ENCODE measurements at places on chromosomes 16 and 17.
A peak's percentile ranks its signal among the peaks of the same experiment; 100 is the strongest.

GRCh38 chr16:74650966-74651567 lies 15.6 kb downstream of the RFWD3 start:
- DNase-seq, result no peak

DNA sequence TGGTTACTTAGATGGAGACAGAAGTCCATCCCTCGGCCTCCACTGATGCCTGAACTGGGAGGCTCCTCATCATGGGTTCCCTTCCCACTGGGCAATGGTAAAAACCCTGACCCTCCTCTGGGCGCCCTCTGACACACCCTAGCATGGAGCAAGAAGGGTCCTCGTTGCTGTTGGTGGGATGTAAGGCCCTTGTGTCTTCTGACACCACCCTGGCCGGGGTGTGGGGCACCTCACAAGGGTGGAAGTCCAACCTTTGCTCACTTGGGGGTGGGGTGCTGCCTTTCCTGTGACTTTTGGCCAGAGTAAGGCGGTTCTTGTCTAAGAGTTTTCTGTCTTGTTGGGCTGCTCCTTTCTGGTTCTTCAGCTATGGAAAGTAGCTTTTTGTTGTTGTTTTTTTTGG lies 28.7 kb downstream of the MPRIP start:
- DNase-seq, result no peak

GRCh38 chr17:17710728-17711541 lies 29.7 kb downstream of the RAI1 start:
- DNase-seq, result peak; percentile 92

DNA sequence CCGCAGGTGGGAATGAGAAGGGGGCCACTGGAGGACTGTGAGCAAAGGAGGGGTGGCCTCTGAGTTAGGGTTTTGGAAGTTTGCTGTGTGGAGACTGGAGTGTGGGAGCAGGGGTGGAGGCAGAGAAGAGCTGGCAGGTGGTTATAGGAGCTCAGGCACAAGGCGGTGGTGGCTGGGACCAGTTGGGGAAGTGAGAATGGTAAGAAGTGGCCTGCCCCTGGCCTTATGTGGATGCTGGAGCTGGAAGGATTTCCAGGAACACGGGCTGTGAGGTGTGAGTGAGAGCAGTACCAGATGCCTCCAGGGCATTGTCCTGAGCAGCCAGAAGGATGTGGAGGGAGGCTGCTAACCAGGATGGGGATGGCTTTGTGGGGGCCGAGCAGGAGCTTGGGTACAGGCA lies 277.2 kb downstream of the SNX29 start:
- no peak for DNase-seq

GRCh38 chr17:67379251-67379630 lies 2.2 kb downstream of the PITPNC1 start:
- no peak for DNase-seq

GRCh38 chr16:75908331-75909117 lies 182.2 kb upstream of the CPHXL start:
- DNase-seq, result no peak

DNA sequence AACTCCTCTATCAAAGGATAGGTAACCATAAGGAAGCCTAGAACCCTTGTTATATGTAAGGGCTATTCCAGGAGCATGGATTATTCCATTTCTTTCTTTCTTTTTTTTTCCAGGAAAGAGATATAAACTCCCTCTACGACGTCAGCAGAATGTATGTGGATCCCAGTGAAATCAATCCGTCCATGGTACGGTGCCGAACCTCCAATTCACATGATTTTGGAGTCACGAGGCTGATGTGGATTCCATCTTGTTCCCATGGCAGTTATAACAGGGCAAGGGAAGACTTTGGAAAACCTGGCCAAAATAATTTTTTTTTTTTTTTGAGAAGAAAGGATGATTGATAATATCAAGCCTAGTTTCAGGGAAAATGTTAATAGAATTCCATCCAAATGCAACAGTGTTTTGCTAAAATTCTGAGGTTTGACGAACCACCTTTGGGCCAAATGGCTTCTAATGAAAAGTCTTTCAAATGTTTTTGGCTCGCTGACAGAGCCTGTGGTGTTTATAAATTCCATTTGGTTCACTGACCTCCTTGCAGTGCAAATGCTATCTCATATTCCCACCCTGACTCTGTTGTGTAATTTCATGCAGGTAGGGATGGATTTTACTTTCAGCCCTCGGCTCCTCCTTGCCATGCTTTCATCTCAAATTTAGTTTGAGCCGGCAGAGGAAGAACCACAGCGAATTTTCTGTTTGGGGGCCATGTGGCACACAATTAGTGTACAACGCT lies 90.0 kb downstream of the SDR42E1 start:
- DNase-seq, result no peak

DNA sequence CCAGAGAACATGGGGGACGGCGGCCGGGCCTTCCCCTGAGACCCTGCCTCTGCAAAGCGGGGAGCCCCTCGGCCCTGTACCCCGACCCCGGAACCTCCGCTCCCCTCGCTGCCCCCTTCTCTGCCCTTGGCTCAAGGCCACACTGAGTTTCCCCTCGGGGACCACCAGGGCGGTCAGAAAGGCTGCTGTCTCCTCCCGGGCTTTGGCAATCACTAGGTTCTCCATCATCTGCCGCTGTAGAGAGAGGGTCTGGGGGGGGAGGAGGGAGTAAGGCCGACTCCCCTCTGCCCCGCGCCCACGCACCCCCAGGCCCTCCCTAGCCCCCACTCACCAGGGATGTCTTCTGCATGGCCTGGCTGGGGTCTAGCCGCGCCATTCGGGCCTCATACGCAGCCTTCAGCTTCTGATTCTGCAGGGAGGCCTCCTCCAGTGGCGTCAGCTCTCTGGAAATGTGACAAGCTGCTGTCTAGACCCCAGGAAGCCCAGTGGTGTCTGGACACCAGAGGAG lies 8.4 kb downstream of the VPS9D1 start:
- DNase-seq, result no peak

- no peak for DNase-seq
Measured at GRCh38 chr16:89565256-89565505, 4.7 kb downstream of the RPL13 start.

DNA sequence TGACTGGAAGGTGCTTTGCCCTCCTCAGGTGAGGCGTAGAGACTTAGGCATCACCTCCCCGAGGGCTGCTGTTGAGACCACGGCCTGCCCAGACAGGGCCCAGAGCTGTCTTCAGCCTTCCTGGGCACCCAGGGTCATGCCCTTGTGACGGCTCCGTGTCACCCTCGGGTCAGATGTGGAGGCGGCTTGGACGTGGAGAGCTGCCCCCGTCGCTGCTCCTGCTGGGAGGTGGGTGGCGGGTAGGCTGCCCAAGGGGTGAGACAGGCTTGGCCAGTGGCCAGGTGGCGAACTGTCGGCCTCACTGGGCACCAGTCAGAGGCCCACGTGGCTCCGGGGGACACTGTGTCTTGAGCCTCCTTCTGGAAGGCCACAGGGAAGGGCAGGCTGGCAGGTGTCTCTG lies 8.9 kb upstream of the SNAI3 start:
- no peak for DNase-seq

DNA sequence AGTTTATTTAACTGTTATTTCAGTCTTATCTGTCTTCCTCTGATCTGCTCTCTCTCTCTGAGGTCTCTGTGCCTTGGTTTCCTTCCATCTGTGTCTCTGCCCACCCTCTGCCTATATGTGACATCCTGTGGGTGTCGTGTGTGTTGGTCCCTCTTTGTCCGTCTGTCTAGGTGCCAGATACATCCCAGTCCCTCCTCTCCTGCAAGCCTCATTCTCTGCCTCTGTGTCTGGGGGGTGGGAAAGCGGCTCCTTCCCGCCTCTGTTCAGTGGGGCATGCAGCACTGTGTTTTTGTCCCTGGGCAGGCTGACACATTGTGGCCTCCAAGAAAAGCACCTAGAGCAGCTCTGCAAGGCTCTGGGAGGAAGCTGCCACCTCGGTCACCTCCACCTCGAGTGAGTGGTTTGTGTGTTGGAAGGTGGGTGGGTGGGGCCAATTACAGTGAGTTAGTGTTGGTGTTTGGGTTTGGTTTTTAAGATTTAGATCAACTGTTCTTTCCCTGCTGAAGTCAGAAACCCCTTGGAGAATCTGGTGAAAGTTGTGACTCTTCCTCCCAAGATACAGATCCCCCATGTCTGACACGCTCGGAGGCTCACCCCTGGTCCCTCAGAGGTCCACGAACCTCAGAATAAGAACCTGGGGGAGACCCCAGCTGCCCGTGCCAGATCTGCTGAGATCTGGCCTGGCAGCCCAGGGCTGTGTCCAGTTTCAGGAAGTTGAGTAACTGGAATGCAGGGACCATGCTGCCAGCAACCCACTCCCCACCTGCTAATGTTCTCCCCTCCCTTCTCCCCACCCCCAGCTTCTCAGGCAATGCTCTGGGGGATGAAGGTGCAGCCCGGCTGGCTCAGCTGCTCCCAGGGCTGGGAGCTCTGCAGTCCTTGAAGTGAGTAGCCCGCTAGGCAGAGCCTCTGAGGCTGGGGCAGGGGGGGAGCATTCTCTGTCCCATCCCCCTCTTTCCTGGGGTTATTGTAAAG lies 50.9 kb upstream of the CPNE2 start:
- DNase-seq, result no peak

DNA sequence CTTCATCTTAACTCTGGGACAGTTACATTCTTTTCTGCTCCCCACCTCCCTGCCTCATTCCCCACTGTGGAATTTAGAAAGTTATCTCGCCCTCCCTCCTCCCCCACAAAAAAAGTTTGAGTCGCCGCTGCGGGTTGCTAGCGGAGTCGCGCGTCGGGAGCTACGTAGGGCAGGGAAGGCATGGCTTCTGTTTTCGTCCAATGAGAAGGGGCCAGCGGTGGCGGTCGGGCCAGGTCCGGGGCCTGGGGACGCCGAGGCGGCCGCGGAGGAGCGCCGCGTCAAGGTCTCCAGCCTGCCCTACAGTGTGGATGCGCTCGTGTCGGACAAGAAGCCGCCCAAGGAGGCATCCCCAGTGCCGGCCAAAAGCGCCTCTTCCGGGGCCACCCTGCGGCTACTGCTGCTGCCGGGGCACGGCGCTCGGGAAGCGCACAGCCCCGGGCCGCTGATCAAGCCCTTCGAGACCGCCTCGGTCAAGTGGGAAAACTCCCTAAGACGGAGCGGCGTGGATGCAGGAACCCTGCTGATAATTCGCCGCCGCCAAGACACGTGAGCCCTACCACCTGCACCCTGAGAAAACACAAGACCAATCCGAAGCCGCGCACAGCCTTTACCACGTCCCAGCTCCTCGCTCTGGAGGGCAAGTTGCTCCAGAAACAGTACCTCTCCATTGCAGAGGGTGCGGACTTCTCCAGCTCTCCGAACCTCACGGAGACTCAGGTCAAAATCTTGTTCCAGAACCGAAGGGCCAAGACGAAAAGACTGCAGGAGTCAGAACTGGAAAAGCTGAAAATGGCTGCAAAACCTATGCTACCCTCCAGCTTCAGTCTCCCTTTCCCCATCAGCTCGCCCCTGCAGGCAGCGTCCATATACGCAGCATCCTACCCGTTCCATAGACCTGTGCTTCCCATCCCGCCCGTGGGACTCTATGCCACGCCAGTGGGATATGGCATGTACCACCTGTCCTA lies 8.9 kb downstream of the OR4D1 start:
- no peak for DNase-seq

DNA sequence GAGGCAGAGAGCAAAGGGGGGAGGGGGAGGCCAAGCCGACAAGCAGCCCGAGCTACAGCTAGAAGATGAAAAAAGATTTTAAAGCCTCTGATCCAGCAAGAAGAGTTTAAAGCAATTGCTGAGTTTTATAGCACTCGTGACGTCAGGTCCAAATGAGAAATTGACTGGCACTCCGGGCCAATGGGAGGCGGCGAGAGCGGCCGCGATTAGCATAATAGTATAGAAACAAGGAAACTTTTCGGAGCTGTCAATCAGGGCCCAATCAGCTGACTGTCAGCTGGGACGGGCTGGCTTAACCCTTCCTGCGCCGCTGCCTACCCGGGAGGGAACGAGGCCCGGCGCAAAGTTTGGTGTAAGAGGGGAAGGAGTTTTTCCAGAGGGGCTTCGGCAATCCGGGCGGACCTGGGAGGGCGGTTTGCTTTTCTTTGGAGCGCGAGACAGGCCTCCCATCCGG lies at the start of gene MAF:
TSS of gene MAF (minus strand) at position 100 of the 454 bp plus-strand sequence. CDS start 835 bp downstream, outside the sequence.
- DNase-seq, result peak; percentile 75

DNA sequence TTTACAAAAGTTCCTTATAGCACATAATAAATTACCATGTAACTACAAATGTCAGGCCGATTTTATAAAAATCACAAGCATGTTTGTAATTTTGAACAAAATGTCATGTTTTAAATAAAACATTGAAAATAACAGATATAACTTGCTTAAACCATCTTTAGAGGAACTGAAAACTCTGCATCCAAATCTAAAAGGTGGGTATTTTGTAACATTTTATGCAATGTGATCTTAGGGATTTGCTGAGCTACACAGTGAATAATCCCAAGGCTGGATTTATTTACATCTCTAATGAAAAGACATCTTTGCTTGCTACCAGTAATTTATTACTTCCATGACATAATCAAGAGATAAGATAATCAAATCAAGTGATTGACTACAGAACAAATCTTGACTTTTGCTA lies 47.5 kb downstream of the N4BP1 start:
- DNase-seq, result no peak

GRCh38 chr17:81932333-81932983 lies 4.6 kb downstream of the PYCR1 start:
- DNase-seq, result no peak

DNA sequence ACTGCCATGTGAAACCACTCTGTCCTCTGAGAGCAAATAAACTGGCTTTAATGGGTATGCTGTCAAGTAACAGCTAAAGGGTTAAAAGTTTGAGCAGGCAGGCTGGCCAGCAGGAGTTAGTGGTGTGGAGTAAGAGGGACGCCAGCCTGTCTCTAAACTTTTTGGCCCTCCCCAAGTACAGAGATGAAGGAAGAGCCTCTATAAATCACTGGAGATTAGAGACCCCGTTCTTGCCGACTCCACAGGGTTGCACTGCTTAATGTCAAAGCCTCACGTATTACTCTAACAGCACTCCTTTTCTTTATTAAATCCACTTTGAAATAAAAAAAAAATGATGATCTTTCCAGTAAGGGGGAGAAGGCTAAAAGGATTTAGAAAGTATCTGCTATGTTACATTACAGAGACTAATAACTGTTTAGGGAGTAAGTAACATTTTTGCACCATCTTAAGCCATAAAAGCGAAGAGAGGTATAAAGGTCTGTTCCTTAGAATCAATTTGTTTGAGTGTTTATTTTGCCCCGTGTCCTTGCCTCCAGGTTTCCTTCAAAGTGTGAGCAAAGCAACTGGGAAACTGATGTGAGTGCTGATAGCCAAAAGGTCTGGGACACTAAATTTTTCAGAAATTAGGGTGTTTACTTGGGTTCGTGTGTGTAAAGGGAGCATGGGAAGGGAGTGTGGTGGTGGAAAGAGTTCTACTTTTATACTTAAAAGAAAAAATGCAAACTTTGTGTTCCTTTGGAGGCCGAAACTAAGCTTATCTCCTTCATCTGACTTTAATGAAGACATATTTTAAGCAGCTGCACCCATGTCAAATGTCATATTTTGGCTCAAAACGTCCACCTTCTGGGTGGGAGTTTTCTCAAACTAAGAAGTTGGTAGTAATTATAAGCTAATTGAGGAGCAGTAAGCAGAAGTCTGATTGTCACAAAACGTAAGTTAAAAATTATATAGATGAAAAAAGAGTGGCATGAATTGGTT lies 109.9 kb upstream of the TBX2 start:
- DNase-seq, result no peak

All from kidney epithelial cell (primary cell).